Karpas-422 (cell line): ENCODE measurements at places on chromosomes 7 and 10. TPM values are rescaled to one million over a fixed set of nuclear protein-coding genes. Genes with fewer than 3 reads are reported as not detected.

ITPRID1 gene
- not detected in 2 replicates for total RNA-seq

VGF gene
- 0.86 and 1.4 TPM in 2 replicates for total RNA-seq

RRP12 gene
- 16.2 and 16.5 TPM in 2 replicates for total RNA-seq

GRCh38 chr10:23317416-23317815 is 27.2 kb downstream of the C10orf67 start:
- H3K4me3 ChIP-seq, result no peak overlapping the region
- no peaks in the 10 kb centered on the region for H3K4me1 ChIP-seq
- no peak overlapping the region for H3K27ac ChIP-seq
- DNase-seq, result no peak

STEAP4 gene
- total RNA-seq, result not detected in 2 replicates

- H3K27me3 ChIP-seq, result no peaks in the 10 kb centered on the region
- peaks cover 40% of the 10 kb centered on the region for H3K4me1 ChIP-seq
- no peaks in the 10 kb centered on the region for H3K36me3 ChIP-seq
- H3K27ac ChIP-seq, result no peak overlapping the region
Observed at GRCh38 chr7:91353848-91354247, 89.6 kb downstream of the FZD1 start.

CC2D2B gene
- 0.30 TPM in 1 of 2 replicates, not detected in the other for total RNA-seq

RAB11FIP2 gene
- total RNA-seq, result 8.5 and 33.5 TPM in 2 replicates

AKR1C1 gene
- total RNA-seq, result not detected in 2 replicates

DNA sequence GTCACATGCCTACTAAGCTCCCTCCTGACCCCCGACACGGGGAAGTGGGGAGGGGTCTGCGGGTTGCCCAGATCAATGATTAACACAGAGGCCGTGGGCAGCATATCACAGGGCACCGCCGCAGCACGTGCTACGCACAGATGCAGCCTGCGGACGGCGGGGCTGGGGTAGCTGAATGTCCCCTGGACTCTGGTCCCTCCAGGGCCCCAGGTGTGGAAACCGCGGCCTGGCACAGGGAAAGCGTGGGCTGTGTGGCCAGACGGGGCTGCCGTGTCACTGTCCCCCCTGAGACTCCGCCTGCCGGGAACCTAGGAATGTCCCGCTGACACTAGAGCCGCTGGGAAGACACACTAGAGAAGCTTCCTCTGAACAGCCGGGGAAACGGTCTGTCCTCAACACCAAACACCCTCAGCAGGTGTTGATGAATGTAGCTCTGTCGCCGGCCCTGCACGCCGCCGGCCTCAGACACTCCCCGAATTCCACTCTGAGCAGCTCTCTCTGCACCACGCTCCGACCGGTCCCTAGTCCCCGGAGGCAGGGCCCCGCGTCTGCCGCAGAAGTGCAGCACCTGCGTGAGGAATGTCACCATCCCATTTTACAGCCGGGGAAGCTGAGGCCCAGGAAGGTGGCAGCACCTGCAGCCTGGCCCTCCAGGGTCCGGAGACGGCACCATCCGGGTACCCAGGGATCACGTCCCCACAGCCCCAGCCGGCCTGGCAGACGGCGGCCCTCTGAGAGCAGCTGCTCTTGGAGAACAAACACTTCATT is 33.4 kb upstream of the PDGFA start:
- no peaks in the 10 kb centered on the region for H3K4me1 ChIP-seq
- DNase-seq, result no peak
- no peak overlapping the region for H3K4me3 ChIP-seq
- no peak overlapping the region for H3K27ac ChIP-seq
- no peaks in the 10 kb centered on the region for H3K36me3 ChIP-seq

LRRC17 gene
- not detected in 2 replicates for total RNA-seq

DNA sequence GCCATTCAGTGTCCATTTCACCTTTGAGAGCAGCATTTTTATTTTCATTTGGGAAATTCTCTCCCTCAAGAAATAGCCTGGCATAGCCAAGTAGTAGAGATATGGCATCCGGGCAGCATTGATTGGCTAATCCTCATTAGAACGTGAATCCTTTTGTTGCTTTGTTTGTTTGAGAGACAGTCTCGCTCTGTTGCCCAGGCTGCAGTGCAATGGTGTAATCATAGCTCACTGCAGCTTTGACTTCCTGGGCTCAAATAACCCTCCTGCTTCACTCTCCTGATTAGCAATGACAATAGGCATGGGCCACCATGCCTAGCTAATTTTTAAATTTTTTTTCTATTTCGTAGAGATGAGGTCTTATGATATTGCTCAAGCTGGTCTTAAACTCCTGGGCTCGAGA is 1174.9 kb upstream of the AUTS2 start:
- H3K4me1 ChIP-seq, result no peaks in the 10 kb centered on the region
- H3K36me3 ChIP-seq, result no peaks in the 10 kb centered on the region
- DNase-seq, result no peak
- no peaks in the 10 kb centered on the region for H3K27me3 ChIP-seq

DNA sequence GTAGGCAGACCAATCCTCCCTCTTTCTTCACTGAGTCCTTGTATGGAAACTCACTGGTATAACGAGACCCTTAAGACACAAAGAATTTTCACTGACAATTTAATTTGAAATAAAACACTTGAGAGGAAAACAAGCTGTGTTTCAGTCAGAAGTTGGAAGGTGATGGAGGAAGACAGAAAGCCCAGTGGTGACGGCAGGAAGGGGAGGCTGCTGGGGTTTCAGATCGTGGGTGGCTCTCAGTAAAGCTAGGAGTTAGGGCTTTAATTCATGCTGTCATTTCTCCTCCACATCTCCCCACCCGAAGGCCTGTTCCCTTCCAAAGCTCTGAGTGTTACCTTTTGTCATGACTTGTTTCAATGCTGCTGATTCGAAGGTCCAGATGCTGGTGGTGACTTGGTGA is 605.2 kb upstream of the DPP6 start:
- H3K27me3 ChIP-seq, result no peaks in the 10 kb centered on the region
- H3K36me3 ChIP-seq, result no peaks in the 10 kb centered on the region
- no peak for DNase-seq
- H3K4me3 ChIP-seq, result no peak overlapping the region
- H3K4me1 ChIP-seq, result no peaks in the 10 kb centered on the region

SLC26A3 gene
- not detected in 2 replicates for total RNA-seq

DNA sequence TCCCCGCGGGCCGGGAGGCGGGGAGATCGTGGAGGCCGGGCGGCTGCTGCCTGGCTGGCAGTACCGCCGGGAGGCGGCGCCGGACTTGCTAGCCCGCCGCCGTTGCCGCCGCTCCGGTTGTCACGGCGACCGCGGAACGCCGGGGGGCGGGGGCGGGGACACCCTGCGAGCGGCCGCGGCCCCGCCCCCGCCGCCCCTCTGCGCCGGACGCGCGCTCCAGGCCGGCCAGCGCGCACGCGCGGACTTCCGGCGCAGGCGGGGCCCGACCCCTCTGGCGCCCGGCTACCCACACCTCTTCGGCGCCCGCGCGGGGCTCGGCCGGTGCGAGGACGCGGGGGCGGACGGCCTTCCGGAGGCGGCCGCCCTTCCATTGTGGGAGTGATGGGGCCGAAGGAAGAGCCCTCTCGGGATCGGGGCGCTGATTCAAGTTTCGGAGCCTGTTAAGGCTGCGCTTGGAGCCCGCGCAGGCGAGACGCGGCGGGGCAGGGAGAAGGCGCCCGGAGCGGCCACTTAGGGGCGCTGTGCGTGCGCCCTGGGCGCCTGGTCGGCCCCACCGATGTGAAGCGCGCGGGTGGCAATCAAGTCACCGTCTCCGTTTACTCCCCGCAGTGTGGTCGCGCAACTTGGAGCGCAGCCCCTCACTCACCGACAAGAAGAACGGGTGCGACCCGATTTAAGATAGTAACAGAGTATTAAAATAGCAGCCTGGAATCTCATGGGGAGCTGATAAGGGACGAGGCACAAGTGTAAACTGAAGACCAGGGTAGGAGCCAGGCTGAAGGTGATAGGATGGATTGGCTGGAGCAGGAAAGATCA is 449 bp upstream of the DPY19L1 start:
- H3K36me3 ChIP-seq, result no peaks in the 10 kb centered on the region
- no peaks in the 10 kb centered on the region for H3K27me3 ChIP-seq
- H3K4me1 ChIP-seq, result peaks cover 18% of the 10 kb centered on the region
- peak overlapping the region; percentile 70 for H3K4me3 ChIP-seq
- DNase-seq, result peak; percentile 95
- no peak overlapping the region for H3K27ac ChIP-seq

DNA sequence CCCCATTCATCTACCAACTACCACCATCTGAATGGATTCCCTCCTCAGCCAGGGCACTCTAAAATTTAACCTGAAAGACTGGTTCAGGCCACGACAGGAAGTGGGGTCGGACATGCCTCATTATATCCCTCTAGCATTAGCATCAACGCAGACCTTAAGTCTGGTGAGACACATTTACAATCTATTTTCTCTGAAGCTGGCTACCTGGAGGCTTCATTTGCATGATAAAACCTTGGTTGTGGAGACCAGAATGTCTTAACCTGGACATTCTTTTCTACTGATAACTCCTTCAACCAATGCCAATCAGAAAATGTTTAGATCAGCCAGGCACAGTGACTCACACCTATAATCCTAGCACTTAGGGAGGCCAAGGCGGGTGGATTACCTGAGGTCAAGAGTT is 42.3 kb downstream of the SVOPL start:
- H3K27me3 ChIP-seq, result no peaks in the 10 kb centered on the region
- no peak overlapping the region for H3K27ac ChIP-seq
- no peak overlapping the region for H3K4me3 ChIP-seq
- no peaks in the 10 kb centered on the region; the same call in 1 of the 2 replicates for H3K4me1 ChIP-seq
- DNase-seq, result no peak
